CD4-positive, alpha-beta T cell treated with Interleukin-1 beta for 1 hour (primary cell): ENCODE measurements at places on chromosomes 7 and 10.

GRCh38 chr7:17043012-17043877 is 161.5 kb upstream of the AGR3 start:
- DNase-seq = no peak

DNA sequence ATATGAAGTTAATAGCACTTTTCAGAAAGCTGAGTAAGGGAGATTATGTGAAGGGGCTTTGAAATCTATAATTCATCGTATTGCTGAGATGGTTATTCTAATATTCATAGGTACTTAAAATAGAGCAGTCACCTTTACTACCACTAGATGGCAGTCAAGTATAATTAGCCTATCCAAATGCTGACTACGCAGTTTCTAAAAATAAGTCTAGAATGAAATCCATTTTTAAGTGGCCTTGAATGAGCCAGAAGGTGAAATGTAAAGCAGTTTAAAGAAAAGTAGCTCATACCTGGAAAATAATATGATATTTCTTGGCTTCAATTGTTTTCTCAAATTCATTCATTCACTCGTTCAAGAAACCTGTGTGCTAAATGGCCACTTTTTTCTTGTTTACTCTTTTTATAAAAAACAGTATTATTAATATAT is 1277.1 kb downstream of the GATA3 start:
- no peak for DNase-seq

- DNase-seq = no peak
Observed at GRCh38 chr7:117612637-117613036, 132.8 kb downstream of the CFTR start.

DNA sequence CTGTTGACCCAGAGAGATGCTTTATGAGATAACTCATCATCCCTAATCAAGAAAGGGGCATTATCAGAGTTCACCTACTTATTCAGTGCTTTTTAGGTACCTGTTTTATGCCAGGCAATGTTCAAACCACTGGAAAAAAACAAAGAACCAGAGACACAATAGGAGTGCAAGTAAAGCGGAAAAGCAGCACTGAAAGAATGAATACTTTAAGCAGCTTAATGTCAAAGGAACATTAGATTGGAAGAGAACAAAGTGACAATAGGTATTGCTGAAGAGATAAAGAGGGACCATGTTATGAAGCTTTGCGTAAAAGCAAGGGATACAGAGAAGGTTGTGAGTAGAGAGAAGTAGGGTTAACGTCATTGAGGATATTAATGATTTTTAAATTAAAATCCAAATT is 11.3 kb downstream of the DGKB start:
- DNase-seq = no peak

DNA sequence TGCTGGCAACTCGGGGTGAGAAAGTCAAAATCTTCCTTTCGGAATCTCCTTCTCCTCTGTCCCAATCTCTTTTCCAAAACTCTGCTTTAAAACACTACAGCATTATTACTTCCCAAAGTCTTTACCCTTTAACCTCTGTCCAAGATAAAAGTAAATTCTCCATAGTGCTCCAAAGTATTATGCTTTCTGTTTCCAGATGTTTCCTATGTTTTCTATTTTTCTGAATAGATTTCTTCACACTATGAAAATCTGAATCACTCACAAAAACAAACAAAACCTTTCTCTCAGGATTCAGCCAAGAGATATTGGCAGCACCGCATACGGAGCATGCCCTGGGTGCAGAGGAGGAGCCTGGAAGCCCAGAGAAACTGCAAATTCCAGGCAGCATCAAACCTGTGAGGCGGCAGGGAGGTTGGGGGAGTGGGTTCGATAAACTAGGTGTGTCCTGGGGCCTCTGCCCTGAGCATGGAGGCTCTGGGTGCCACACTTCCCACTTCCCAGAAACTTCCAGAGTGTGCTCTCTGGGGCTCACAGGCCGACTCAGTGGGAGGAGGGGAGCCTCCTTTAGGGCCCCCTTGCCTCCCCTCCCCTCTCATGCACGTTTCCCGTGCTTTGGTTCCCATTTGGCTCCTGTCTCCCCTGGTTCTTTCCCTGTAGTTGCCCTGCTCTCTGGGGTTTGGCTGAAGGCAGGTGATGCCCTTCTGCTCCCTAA is 35.6 kb downstream of the VIPR2 start:
- DNase-seq = no peak
